ENCODE measurements at places on chromosomes 13 and 19. TPM values are rescaled to one million over a fixed set of nuclear protein-coding genes. Genes with fewer than 3 reads are reported as not detected.

GRCh38 chr19:46559203-46559602, 41.9 kb upstream of the CALM3 start:
- H3K36me3 ChIP-seq = no peaks in the 10 kb centered on the region
- H3K27me3 ChIP-seq = no peaks in the 10 kb centered on the region
- no peak overlapping the region for H3K4me3 ChIP-seq

DNA sequence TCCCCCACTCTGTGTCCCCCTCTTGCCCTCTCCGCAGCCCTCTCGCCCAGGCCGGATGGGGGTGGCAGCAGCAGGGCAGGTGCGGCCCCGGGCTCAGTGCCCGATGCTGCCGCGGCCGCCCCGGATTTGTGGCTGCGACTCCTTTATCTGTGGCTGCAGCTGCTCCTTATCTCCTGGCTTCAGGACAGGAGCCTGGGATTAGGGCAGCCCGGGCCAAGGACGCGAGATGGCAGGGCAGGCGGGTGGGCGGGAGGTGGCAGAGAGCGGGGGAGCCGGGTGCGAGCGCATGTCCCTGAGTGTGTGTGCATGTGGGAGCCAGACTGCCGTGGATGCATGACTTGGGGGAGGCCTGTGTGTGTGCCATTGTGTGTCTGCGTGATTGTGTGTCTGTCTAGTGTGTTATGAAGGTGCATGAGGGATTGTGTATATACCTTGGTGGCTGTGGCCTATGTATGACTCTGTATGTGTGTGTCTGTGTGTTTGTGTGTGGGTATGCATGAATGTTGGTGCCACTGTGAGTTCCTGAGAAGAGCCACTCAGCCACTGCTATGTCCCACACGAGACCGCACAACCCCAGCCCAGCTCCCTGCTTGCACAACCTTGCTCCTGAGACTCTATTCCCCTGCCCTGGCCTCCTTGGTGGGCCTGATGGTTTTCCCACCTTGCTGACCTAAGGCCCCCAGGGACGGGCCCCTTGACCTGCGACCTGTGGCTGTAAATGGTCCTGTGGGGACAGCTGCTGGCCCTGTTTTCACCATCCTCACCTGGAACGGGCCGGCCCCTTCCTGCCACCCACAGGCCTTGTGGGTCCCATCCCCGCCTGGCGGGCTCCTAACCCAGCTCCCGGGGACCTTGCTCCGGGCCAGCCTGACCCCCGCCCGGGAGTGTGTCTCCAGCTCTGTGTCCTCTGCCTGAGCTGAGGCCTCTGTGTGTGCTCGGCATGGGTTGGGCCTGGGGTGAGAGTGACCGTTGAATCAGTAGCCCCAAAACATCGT, 5.3 kb upstream of the NRTN start:
- DNase-seq = no peak
- H3K36me3 ChIP-seq = no peaks in the 10 kb centered on the region
- peaks cover 39% of the 10 kb centered on the region for H3K4me1 ChIP-seq
- H3K4me3 ChIP-seq = no peak overlapping the region
- H3K27ac ChIP-seq = peak overlapping the region; percentile 7

DNA sequence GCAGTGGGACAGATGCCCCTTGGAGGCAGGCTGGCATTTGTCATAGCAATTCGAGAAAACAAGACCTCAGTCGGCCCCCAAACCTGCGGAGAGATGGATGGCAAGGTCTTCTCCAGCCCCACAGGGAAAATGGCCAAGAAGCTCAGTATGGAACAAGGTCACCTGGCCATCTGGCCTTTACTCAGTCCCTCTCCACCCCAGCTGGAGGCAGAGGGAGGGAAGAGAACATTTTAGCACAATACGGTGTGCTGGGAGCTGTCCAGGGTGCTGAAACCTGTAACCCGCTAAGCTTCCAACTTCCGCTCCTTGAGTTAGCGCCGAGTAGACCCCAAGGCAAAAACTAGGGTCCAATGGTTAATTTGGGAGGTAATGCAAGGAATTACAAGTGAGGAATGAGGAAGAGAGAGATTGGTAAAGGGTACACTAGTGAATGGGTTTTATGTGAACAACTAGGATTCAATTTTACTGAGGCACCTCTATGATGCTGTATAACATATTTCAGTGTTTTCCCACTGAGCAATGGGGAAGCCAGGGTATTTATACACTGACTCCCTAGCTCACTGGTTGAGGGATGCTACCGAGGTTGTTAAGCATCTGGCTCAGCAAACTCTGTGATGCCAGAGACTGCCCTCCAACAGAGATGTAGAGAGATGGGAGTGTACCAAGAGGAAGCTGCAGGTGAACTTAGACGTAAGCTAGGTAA, 64.3 kb downstream of the CACNA1A start:
- H3K36me3 ChIP-seq = no peaks in the 10 kb centered on the region
- no peaks in the 10 kb centered on the region for H3K27me3 ChIP-seq
- H3K4me3 ChIP-seq = no peak overlapping the region
- H3K27ac ChIP-seq = no peak overlapping the region
- DNase-seq = peak; percentile 51
- H3K4me1 ChIP-seq = no peaks in the 10 kb centered on the region

The WDR88 gene
- total RNA-seq = 0.09 TPM

The GPR12 gene
- 0.09 TPM for total RNA-seq

DNA sequence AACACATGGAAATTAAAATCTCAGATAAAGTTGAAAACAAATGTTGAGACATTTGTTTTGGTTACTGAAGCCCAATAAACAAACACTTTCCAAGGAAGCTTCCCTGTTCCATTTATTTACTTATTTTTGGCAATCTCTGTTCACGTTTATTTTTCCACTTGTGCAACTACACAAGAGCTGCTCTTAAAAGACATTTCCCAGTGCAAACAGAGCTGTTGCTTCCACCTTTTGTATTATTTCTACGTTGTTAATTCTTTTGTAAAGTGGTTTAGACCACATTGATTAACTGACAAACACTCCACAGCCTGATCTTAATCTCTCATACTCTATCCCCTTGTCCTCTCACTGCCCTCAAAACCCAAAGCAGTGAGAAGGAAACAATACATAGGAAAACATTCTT, 757.6 kb downstream of the LIG4 start:
- H3K4me1 ChIP-seq = no peaks in the 10 kb centered on the region
- DNase-seq = peak; percentile 25
- H3K4me3 ChIP-seq = no peak overlapping the region
- no peak overlapping the region for H3K27ac ChIP-seq

- H3K4me3 ChIP-seq = no peak overlapping the region
- no peaks in the 10 kb centered on the region for H3K27me3 ChIP-seq
- H3K27ac ChIP-seq = no peak overlapping the region
- no peaks in the 10 kb centered on the region for H3K4me1 ChIP-seq
- DNase-seq = no peak
- peaks cover 10% of the 10 kb centered on the region for H3K36me3 ChIP-seq
These were observed 204.2 kb downstream of the DCLK1 start for GRCh38 chr13:35926859-35927530.

- no peaks in the 10 kb centered on the region for H3K36me3 ChIP-seq
- no peaks in the 10 kb centered on the region for H3K4me1 ChIP-seq
- H3K27me3 ChIP-seq = no peaks in the 10 kb centered on the region
- no peak overlapping the region for H3K4me3 ChIP-seq
- no peak overlapping the region for H3K27ac ChIP-seq
These were observed 238.4 kb downstream of the IRS2 start for GRCh38 chr13:109547942-109548341.

- no peak overlapping the region for H3K27ac ChIP-seq
- H3K36me3 ChIP-seq = no peaks in the 10 kb centered on the region
- H3K27me3 ChIP-seq = no peaks in the 10 kb centered on the region
- DNase-seq = no peak
- H3K4me1 ChIP-seq = no peaks in the 10 kb centered on the region
These were observed 1314.9 kb downstream of the PCDH9 start for GRCh38 chr13:65915195-65915594.

The MBD3L2 gene
- total RNA-seq = not detected

The SYNGR4 gene
- total RNA-seq = not detected

The CABP5 gene
- not detected for total RNA-seq

DNA sequence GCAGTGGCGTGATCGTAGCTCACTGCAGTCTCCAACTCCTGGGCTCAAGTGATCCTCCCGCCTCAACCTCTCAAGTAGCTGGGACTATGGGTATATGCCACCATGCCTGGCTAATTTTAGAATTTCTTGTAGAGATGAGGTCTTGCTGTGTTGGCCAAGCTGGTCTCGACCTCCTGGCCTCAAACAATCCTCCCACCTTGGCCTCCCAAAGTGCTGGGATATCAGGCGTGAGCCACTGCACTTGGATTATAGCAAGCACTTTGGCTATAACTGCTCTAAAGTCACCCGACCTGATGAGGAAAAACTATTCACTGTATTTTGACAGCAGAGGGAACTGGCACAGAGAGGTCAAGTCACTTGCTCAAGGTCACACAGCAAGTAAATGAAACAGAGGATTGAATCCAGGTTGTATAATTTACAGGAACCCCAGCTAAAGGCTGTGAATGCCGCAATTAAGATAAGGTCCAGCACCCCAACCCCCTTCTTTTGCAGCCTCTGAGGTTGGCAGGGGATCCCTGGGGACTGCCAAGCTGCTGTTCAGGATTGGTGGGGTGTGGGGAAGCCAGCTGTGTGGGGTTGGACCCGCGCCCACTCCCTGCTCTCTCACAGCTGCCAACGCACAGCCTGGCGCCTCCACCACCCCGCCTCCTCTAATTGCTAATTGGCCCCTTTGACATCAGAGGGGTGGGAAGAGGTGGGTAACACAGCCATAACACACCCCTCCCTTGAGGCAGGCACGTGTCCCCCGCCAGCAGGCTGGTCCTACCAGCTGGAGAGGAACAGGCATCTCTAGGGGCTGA, 6.0 kb downstream of the TMIGD2 start:
- H3K27ac ChIP-seq = peak overlapping the region; percentile 20
- peak; percentile 78 for DNase-seq
- H3K4me1 ChIP-seq = peaks cover 13% of the 10 kb centered on the region
- no peak overlapping the region for H3K4me3 ChIP-seq
- no peaks in the 10 kb centered on the region for H3K36me3 ChIP-seq
- H3K27me3 ChIP-seq = no peaks in the 10 kb centered on the region

GRCh38 chr19:43438291-43439031, 23.8 kb downstream of the TEX101 start:
- H3K4me1 ChIP-seq = peaks cover 9% of the 10 kb centered on the region
- no peaks in the 10 kb centered on the region for H3K27me3 ChIP-seq
- peak overlapping the region; percentile 39 for H3K27ac ChIP-seq
- no peaks in the 10 kb centered on the region for H3K36me3 ChIP-seq
- H3K4me3 ChIP-seq = no peak overlapping the region

The SLC5A5 gene
- not detected for total RNA-seq

- no peak overlapping the region for H3K4me3 ChIP-seq
- no peaks in the 10 kb centered on the region for H3K27me3 ChIP-seq
- no peak overlapping the region for H3K27ac ChIP-seq
These were observed 79.9 kb upstream of the ABCC4 start for GRCh38 chr13:95381212-95381527.

- no peak overlapping the region for H3K4me3 ChIP-seq
- no peaks in the 10 kb centered on the region for H3K36me3 ChIP-seq
- no peak overlapping the region for H3K27ac ChIP-seq
- H3K27me3 ChIP-seq = peaks cover 57% of the 10 kb centered on the region
- DNase-seq = peak; percentile 24
These were observed 5.5 kb upstream of the PRTN3 start for GRCh38 chr19:835210-835810.

GRCh38 chr19:4373601-4374497, 26.5 kb downstream of the SH3GL1 start:
- peaks cover 9% of the 10 kb centered on the region for H3K36me3 ChIP-seq
- H3K4me3 ChIP-seq = no peak overlapping the region
- peaks cover 98% of the 10 kb centered on the region for H3K4me1 ChIP-seq

DNA sequence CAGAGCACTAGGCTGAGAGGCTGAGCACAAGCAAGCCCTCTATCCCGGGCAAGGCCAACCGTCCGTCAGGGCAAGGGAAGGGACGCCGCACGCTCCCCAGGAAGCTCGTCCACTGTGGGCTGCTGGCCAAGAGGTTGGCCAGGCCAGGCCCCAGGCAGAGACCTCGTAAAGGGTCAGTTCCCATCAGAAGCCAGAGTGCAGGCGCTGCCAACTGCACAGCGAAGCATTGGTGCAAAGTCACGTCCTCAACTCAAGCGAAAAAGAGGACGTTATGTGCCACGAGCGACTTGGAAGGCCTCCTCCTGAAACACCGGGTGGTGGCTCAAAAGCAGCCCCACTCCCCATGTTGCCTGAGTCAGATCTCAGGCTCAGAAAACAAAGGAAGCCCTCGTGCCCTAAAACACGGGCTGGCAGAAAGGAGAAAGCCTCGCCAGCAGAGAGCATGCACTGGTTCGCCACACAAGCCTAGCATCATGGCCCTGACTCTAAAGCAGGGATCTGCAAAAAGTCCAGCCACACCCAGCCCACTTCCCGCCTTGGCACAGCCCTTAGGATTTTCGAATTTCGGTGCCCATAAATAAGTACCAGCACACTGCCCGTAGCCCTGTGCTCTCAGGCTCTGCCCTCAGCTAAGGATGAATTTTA, 4.7 kb downstream of the AKAP8 start:
- H3K27me3 ChIP-seq = no peaks in the 10 kb centered on the region
- DNase-seq = no peak
- peaks cover 23% of the 10 kb centered on the region for H3K4me1 ChIP-seq
- H3K27ac ChIP-seq = no peak overlapping the region

- H3K27ac ChIP-seq = no peak overlapping the region
- H3K36me3 ChIP-seq = no peaks in the 10 kb centered on the region
- no peak overlapping the region for H3K4me3 ChIP-seq
- H3K27me3 ChIP-seq = no peaks in the 10 kb centered on the region
These were observed 406.8 kb downstream of the KLF5 start for GRCh38 chr13:73465617-73465971.

DNA sequence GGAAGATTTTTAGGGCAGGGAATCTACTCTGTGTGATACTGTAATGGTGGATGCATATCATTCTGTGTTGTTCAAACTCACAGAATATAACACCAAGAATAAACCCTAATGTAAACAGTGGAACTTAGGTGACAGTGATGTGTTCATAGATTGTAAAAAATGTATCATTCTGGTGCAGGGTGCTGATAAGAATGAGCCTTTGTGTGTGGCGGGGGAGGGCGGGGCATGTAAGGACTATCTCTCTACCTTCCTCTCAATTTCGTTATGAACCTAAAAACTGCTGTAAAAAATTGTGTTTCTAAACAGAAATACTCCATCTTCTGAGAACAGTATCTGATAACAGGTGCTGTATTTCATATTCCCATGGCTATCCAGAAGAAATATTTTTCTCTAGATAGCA, 35.6 kb downstream of the TNFRSF19 start:
- H3K4me3 ChIP-seq = no peak overlapping the region
- H3K36me3 ChIP-seq = no peaks in the 10 kb centered on the region
- DNase-seq = no peak
- peaks cover 14% of the 10 kb centered on the region for H3K4me1 ChIP-seq
- no peak overlapping the region for H3K27ac ChIP-seq

The ZNF491 gene
- 4.8 TPM for total RNA-seq

GRCh38 chr19:2600914-2601870, 101.3 kb downstream of the GNG7 start:
- H3K27ac ChIP-seq = no peak overlapping the region
- no peak overlapping the region for H3K4me3 ChIP-seq
- H3K4me1 ChIP-seq = peaks cover 19% of the 10 kb centered on the region

Data from muscle of leg (tissue), 16 donors.